ENCODE measurements at places on chromosomes 5 and 9.

GRCh38 chr5:180137401-180138213 lies 66.0 kb upstream of the RNF130 start:
- DNase-seq: no peak

DNA sequence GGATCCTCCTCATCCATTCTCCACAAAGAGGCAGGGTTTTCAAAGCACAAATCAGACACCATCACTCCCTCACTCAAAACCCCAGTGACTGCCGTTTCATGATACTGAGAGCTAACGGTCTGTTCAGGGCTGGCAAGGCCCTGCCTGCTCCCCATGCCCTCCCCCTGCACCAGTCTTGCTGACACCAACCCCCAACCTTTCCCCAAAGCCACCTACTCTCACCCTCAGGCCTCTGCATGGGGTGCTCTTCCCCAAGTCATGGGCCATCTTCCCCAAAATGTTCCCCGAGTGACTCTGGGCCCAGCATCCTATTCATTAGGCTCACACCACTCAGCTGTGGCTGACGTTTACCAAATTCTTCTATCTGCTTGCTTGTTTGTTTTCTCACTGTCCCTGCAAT lies 21.7 kb upstream of the OLFM1 start:
- no peak for DNase-seq

DNA sequence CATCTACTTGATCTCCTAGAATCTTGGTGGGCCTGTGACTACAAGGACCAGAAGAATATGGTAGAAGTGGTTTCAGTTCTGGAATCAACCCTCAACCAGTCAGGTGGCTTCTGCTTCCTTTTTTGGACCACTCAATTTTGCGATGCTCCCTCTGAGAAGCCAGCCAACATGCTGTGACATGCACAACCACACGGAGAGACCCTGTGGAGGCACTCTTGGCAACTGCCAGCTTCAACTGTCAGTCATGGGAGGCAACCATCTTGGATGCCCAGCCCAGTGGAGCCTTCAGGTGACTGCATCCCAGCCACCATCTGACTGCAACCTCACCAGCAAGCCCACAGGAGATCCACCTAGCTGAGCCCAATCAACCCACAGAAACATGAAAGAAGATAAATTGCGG lies 137.3 kb downstream of the FAM114A2 start:
- DNase-seq: no peak

- no peak for DNase-seq
Measured at GRCh38 chr9:129109537-129109903, 1.1 kb downstream of the CRAT start.

DNA sequence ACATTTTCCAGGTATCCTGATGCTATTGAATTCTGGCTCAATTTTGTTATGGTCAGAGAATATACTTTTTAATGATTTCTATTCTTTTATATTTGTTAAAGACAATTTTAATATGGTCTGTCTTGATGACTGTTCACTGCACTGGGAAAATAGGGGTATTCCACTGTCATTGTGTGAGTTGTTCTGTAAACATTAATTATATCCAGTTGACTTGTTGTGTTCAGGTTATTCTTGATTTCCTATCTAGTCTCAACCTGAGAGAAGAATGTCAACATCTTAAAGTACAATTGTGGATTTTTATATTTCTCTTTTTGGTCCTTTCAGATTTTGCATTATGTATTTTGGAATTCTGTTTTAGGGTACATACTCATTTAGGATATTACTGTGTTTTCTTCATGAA lies 59.9 kb upstream of the EXOC3 start:
- no peak for DNase-seq

DNA sequence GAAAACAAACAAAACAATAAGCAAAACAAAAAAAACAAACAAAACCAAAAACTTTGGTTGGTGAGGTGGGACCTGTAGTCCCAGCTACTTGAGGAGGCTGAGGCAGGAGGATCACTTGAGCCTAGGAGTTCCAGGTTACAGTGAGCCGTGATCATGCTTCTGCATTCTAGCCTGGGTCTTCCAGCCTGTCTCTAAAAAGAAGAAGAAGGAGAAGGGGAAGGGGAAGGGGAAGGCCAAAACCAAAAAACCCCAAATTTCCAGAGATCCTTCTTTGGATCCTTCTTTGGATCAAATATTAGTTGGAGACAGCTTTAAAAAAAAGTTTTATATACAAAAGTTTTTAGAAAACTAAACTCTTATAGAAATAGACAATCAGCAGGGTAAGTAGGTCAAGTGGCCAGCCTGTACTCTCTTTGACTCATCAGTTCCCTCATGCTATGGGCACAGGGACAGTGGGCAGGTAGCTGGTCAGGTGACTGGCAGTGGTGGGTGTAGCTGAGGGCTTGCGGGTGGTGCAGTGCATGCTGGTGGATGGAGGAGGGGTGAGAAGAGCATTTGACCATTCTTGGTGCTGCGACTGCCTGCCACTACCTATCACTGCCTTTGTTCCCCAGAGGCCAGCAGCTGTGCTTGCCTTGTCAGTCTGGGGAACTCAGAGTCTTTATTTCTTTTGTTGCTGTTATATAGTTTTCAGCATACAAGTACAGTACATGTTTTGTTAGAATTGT lies 12.6 kb downstream of the RCL1 start:
- no peak for DNase-seq

DNA sequence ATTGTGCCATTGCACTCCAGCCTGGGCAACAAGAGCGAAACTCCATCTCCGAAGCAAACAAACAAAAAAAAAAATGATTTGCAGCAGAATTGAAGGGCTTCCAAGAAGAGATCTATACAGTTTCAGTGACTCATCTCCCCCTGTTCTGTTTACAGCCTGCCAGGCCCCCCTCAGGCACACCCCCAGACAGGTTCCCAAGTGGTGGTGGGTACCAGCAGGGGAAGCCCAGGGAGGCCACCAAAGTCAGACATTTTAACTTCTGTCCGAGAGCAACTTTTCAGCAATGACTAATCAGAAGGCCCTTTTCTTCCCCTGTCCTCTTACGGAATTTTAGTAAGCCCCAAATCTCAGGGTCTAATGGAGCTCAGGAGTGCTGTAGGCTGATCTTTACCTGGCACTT lies 98.7 kb downstream of the PAX5 start:
- no peak for DNase-seq

- DNase-seq: peak; percentile 80
Measured at GRCh38 chr9:133356391-133357091, at the start of the genes SURF1 and SURF2. TSS of gene SURF1 (minus strand) at chr9:133356487. CDS start at chr9:133356453, 34 bp downstream. TSS of gene SURF2 (plus strand) at chr9:133356550. CDS start at chr9:133356593, 43 bp downstream.

DNA sequence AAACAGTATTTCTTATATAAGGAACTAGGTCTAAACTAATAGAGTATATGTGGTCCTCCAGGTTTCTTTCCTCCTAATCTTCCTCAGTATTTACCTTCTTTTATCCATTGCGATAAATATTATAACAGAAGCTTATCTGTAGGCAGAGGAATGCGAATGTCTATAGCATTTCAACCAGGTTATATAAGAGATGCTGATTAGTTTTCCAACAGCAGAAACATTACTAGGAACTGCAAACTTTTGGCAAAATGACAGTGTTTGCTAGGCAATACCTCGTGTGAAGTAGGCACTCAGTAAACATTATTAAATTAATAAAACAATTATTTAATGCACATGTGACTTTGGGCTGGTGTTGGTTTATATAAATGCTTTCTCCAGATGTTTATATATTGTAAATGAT lies 206.5 kb downstream of the GABRB2 start:
- no peak for DNase-seq

DNA sequence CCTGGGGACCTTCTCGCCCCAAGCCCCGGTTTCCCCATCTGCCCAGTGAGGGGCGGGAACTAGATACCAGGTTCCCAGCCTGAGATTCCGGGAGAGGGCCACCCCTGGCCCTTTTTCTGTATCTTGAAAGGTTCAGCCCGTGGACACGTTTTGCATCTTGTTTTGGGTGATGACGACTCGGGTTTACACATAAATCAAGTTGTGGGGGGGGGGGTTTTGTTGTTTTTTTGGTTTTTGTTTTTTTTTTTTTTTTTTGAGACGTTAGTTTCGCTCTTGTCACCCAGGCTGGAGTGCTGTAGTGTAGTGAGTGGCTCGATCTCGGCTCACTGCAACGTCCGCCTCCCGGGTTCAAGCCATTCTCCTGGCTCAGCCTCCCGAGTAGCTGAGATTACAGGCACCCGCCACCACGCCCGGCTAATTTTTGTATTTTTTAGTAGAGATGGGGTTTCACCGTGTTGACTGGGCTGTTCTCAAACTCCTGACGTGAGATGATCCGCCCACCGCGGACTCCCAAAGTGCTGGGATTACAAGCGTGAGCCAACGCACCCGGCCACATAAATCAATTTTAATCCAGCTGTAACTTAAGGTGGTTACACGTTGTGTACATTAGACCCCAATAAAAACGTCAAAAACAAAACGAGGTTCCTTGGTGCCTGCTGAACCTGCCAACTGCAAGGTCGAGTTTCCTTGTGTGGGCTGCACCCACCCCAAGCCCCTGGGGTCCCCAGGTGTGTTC lies 1.1 kb upstream of the BRD3 start:
- no peak for DNase-seq

DNA sequence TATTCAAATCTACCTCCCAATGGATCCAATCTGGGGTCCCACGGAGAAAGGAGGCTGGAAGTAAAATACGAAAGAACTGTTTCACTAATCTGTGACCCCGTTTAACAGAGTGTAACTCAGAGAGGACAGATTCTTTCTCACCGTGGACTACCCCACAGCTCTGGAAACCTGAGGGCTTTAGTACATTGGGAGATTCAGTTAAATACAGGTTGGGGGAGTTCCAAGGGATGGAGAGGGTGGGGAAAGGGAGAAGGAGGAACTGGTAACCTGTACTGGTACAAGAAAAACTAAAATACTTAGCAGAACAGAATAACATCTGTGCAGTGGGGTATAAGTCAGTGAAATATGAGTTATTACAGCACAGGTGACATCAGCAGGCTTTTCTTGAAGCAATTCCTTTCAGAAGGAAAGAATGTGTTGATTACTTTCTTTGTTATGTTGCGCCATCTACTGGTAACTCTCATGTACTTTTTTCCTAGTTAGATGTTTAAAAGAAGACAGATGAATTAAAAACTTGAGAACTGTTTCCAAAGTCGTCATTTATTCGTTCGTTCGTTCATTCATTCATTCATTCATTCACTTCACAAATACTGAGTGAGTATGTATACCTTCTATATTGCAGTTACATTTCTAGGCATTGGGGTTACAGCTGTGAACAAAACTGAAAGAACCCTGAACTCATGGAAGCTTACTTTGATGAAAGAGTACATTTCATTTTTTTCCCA lies 30.0 kb upstream of the STOM start:
- no peak for DNase-seq

DNA sequence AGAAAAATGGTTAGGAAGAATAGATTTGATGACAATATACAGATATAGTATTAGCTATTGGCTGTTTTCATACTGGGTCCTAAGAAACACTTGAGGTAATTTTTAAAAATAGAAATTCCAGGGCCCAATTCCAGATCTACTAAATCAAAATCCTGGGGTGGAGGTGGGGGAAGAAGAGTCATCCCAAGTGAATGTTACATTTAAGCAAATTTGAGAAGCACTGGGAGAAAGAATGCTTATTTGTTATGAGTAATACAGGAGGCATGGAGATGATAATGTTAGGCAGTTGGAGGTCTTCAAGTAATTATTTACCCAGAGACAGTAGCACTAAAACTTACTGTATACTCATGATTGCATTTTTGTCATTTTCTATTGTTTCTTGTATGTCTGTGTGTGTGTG lies 93.0 kb upstream of the DAB2 start:
- DNase-seq: no peak

Measured in stimulated activated CD4-positive, alpha-beta T cell treated with anti-CD3 and anti-CD28 coated beads, Interleukin-15, amount 100 ng/mL, for 1 hour (primary cell).